H4 (cell line): ENCODE measurements at places on chromosomes 7 and 10.

DNA sequence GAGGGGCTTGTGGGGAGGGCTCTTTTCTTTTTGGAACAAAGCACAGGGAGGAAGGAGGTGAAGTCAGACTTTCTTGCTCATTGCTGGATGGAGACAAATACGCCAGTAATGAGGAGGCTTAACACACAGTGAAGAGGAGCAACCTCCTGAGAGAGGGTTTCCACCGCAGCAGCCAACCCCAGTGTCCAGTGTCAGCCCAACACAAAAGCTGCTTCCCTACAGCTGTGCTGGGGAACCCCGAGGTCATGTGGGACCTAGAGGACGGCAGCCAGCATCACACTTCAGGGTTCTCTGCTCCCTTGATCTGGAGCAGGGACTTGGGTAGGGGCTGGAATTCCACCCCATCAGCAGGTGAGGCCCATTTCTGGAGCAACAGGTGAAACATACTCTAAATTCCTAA, 7.7 kb downstream of the BLNK start:
- no peak for DNase-seq

- no peak for DNase-seq
Measured at GRCh38 chr7:128120976-128121490, 89.8 kb upstream of the LRRC4 start.

DNA sequence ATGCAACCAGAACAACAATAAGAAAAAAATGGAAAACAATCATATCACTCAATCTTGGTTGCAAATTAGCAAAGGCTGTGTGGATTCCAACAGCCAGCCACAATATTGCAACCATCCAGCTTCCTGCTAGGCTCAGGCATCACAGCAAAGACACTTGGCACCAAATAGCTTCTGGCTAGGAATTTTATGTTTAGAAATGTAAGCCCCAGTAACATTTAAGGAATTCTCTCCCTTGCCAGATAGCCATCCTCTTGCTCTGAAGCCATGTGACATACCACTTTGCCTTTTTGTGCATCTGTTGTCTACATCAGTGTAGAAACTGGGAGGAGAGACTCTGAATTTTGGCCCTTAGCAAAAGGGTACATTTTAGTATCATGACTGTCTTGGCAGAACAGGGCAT, 22.2 kb downstream of the MKX start:
- peak; percentile 36 for DNase-seq

GRCh38 chr7:157516311-157516710, 179.5 kb downstream of the DNAJB6 start:
- no peak for DNase-seq

GRCh38 chr7:111780527-111780926, 218.2 kb upstream of the IMMP2L start:
- DNase-seq: no peak

DNA sequence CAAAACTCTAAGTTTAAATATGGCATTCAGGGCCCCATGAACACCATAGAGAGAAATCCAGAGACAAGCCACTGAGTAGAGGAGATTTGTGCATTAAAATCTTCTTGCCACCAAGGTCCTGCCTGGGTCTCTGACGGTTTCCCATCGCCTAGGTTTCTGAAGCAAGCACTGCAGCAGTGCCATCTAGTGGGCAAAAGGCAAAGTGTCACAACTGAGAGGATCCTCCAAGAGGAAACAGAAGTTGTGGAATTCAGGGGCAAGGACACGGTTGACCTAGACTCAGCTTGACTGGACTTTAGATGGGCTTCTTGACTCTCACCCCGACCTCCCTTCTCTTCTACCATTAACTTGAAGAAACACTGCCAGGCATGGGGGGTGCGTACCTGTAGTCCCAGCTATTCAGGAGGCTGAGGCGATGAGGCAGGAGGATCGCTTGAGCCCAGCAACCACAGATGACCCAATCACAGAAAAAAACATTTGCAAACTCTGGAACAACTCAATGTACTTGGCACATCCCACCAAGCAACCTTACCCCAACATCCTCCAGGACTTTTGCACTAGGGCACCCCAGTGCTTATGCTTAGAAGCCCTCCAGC, 604.1 kb downstream of the GALNT17 start:
- peak; percentile 77 for DNase-seq

DNA sequence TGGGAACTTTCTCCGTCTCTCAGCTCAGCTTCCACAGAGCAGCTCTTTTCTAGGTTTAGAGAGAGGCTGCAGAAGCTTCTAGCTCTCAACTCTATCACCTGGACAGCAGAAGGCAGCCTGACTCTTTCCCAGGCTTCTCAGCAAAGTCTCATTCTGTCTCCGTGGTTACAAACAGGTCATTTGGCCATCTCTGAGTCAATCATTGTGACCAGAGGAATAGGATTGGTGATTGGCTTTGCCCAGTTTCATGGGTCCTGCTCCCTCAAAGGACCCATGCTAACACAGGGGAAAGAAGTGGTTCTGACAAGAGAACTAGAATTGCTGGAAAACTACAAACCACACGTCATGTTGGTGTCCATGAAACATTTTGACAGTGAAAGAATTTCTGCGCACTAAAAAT, 43.6 kb downstream of the PRR15 start:
- DNase-seq: no peak

DNA sequence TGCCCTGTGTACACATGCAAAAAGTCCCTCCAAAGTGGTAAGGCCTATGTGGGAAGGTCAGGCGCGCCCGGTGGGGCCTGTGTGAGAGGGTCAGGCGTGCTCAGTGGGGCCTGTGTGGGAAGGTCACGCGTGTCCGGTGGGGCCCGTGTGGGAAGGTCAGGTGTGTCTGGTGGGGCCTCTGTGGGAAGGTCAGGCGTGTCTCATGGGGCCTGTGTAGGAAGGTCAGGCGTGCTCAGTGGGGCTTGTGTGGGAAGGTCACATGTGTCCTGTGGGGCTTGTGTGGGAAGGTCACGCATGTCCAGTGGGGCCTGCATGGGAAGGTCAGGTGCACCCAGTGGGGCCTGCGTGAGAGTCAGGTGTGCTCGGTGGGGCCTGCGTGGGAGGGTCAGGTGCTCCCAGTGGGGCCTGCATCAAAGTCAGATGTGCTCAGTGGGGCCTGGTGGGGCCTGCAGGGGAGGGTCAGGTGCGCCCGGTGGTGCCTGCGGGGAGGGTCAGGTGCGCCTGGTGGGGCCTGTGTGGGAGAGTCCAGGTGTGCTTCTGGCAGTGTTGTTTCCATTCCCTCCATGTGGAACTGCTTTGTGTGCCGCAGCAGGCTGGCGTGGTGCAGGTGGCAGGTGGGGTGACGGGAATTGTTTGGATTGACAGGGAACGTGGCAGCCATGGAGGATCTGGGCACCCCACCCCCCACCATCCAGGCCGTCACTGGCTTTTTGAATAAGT, 15.4 kb downstream of the LRRC27 start:
- no peak for DNase-seq

DNA sequence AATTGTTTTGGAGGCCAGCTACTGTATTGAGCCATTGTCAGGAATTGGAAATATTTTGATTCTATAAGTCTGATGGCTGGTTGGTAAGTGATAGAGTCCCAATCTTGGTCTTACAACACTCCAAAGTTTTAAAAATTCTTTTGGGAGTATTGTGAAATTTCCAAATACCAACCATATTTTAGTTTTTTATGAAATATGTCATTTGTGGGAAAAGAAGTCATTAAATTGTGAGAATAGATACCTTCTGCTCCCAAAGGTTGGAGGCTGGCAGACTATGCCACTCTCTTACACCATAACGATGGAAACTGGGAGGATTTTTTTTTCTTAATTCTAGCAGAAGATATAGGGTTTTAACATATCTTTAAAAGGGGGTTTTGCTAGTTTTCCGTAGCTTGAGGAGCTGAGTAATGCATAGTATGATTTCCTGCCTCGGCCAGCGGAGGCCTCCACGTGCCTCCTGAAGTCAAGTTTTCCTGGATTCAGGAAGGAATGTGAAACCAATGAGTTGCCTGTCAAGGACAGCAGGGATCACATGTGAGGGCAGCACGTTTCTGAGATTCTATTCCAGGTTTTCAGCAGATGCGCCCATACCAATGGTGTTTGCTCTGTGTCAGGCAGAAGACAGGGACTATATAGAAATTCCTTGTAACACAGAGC, 92.2 kb upstream of the LAMB4 start:
- no peak for DNase-seq

DNA sequence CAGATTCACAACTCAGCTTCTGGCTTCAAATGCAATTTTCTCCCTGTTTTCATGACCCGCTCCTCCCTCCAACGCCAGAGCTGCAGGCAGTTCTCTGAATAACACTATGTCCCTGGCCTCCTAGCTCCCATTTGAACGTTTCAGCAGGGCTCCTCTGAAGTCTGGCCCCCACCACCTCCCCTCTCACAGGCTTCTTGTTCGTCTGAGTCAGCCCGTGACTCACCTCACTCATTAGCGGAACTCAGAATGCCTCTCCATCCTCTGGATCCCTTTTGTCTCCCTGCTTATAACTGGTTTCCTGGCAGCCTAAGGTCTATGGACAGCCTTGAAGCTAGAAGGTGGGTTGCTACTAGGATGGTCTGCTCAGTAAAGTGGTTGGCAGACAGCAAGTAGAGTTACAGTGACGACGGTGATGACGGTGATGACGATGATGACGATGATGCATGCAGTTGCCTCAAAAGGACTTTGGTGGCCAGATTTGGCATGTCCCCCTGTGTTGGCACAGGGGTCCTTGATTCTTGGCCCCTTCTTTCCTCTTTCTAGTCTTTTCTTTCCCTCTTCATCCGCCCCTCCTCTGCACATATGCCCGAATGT, 83.3 kb upstream of the MKLN1 start:
- DNase-seq: peak; percentile 87

DNA sequence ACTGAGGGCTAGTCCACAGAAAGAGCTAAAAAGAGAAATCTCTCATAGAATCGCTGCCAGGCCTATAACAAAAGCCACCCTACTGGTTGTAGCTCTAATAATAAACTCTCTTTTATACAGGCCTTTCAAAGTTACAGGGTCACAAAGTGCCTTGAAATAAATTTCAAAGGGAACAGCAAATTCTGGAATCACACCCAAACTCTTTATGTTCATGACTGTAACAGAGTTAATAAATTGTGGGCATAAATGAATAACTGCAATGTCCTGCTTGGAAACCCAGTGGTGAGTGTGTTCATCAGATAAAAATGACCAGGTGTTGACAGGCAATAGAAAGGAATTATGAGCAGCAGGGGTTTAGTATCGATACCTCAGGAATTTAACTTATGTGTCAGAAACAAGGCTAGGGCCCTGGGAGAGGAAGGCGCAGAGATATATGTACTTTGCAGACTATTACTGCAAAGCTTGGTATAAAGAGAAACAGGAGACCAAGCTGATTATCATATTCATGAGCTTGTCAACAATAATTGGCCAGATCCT, 9.3 kb downstream of the CDC14C start:
- no peak for DNase-seq

- DNase-seq: no peak
Measured at GRCh38 chr10:122462533-122463465, 1.4 kb downstream of the HTRA1 start.

- no peak for DNase-seq
Measured at GRCh38 chr10:31584876-31585275, 265.9 kb downstream of the ZEB1 start.

DNA sequence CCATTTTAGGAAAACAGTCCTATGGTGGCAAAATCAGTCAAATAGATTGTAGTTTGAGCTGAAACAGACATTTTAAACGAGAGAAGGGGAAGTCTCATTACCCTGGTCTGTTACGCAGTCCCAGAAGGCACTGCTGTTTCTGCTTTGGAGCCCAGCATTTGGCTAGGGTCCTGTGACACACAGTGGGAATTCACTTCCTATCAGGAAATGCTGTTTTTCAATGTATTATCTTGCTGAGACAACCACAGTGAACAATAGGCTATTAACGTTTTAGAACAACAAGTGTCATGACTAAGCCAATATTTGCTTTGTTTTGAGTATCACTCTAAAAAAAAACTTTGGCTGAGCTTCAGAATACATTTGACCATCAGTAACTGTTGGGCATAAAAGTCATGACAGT, 74.1 kb downstream of the ADD3 start:
- DNase-seq: peak; percentile 23

GRCh38 chr10:16470747-16471146, 33.9 kb downstream of the PTER start:
- no peak for DNase-seq

GRCh38 chr10:61898435-61898778, 3.1 kb upstream of the ARID5B start:
- no peak for DNase-seq

DNA sequence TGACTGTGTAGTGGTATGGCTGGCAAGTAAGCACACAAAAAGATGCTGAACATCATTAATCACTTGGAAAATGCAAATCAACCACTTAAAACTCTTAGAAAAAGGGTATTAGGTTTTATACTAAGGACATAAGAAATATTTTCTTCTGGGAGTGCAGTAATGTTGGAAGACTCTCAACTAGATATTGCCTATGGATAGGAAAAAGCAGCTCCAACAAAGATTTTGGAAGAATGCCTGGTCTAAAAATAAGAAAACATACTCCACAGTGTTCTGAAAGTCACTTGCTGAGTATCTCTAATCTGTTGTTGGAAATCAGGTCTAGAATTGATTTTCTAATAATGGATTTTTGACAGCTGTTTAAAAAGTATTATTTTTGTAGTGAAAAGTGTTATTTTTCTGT, 50.8 kb upstream of the PHYHIPL start:
- no peak for DNase-seq

DNA sequence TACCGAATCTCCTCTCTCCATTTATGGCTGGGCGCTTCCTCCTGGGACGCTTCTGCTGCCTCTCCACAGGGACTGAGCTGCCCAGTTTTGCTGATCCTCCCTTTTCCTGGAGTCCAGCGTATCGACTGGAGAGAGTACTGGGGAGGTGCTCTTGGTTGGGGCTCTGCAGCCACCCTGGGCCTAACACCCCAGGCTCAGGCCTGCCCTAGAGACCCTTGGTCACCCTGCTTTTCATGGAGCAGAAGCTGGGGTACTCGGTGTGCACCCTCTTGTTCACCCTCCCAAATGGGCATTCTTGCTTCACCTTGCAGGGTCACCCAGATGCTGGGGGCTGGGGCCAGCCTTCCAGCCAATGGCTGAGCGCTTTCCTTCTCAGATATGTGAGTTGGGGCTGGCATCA, 88.8 kb upstream of the RET start:
- DNase-seq: no peak

- no peak for DNase-seq
Measured at GRCh38 chr7:3242398-3242972, 58.6 kb upstream of the SDK1 start.

DNA sequence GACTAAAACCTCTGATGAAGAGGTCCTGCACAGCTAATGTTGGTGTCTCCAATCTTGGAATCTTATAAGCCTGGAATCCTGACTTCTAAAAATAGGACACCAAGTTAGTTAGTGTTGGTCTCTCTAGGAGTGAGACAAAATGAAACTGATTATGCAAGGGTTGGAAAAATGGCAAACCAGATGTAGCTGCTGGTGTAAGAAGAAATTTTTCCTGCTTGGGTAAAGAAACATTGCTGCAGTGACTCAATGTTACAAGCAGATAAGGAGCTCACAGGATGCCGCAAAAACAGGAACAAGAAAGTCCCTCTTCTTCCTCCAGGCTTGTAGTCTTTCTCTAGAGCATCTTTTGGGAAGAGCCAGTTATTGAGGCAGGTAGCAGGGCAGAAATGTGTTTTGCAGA, 449.0 kb downstream of the ETV1 start:
- DNase-seq: peak; percentile 74

- DNase-seq: no peak
Measured at GRCh38 chr7:132655131-132655727, 79.0 kb upstream of the PLXNA4 start.
